ENCODE measurements at places on chromosomes 6 and 20.

GRCh38 chr20:19735446-19735845, 22.6 kb upstream of the RIN2 start:
- DNase-seq = no peak

DNA sequence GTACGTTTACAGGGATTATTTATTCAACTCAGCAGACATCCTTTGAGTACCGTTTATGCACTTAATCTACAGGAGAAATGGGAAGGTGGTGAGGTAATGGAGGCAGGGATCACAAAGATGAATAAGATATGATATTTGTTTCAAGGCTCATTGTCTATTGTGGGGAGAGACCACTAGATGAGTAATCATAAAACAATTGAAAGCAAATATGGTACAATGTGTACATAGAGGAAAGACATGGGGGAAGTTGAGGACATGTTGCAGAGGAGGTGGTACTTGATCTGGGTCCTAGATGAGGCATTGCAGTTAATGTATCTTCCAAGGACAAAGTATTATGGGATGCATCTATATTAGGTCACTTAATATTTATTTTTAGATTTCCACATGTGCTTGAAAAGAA, 13.7 kb upstream of the CDC5L start:
- no peak for DNase-seq

DNA sequence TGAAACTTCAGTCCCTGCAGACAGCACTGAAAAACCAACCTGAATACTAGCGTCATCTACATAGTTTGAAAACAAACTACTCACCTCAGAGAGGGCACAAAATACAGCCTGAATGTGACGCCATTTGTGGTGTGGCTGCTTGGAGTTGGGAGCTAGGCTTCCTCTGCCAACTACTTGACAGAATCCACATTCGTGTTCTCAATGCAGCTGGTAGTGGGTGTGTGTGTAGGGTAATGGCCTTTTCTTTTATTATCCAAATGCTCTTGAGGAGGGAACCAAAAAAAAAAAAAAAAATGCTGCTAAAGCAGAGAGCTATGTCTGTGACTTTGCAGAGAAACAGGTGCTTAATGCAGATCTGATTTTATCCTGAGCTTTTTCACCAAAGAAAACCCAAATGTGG, 207.8 kb downstream of the OTOR start:
- DNase-seq = no peak

DNA sequence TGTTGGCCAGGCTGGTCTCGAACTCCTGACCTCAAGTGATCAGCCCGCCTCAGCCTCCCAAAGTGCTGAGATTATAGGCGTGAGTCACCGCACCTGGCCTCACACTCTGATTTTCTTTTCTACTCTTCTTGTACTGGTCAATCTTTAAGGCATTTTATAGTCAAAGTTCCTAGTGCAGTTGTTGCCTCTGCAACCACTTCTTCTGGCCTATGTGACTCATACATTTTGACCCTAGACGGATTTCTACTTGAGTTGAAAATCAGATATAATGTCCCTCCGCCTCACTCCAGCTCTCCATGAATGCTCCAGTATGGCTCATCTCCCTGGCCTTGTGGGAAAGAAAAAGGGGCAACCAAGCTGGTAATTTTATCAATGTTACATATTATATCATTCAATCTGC, 42.4 kb downstream of the TNFRSF21 start:
- no peak for DNase-seq

DNA sequence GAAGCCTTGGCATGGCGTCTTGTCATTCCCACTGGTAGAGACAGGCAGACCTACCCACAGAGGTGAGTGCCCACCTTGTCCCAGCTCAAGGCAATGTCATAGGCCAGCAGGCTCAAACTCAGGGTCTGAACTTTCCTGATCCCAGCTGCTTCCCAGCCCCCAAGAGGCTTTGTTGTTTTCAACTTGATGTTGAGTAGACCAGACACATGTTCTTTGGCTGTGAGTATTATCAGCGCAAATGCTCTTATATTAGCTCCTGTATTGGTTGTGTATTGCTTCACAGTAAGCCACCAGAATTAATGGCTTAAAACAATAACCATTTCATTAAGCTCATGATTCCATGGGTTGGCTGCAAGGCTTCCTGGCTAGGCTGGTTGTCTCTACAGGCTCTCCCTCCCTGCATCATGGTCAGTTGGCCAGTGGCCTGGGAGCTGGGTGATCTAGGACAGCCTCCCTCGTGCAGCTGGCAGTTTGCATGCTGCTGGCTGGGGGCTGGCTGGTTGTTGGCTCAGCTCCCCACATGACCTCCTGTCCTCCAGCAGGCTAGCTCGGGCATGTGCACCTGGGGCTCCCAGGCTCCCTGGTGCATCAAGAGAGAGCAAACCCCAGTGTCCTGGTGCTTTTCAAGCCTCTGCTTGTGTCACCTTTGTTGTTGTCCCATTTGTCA, 21.6 kb downstream of the TOX2 start:
- DNase-seq = no peak

GRCh38 chr6:73932866-73933265, 236.9 kb downstream of the CD109 start:
- DNase-seq = no peak

- peak; percentile 53 for DNase-seq
Observed at GRCh38 chr6:63598049-63599036, 26.1 kb downstream of the LOC128125822 start.

DNA sequence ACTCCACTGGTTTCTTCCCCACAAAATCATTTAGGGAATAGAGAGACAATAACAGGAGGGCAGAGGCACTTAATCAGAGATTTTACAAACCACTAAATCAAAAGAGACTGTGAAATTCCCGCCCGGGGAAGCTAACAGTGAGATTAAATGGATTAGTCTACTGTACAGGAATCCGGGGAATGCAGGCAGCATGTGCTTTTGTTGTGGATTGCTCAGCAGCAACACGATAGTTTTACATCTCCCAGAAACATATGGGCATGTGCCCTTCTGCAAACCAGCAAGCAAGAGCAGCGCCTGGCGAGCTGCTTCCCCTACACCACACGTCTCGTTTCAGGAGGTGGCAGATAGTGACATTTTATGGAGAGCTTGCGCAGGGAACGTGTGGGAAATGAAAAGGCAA, 382.3 kb downstream of the CD83 start:
- no peak for DNase-seq

DNA sequence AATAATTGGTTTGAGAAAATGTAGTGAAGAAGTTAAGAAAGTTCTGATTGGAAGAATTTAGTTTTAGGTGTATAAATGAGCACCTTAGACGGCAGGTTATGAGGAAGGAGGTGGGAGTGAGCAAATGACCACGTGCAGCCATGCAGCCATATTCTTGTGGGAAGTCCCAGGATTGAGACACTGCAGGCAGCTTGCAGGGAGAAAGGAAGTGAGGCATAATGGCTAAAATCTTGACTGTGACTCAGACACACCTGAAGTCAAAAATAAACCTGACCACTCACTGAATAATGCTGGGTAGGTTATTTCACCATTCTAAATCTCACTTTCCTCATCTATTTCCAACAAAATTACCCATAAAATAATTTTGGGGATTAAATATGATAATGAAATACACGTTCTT, 16.6 kb downstream of the DSE start:
- DNase-seq = no peak

DNA sequence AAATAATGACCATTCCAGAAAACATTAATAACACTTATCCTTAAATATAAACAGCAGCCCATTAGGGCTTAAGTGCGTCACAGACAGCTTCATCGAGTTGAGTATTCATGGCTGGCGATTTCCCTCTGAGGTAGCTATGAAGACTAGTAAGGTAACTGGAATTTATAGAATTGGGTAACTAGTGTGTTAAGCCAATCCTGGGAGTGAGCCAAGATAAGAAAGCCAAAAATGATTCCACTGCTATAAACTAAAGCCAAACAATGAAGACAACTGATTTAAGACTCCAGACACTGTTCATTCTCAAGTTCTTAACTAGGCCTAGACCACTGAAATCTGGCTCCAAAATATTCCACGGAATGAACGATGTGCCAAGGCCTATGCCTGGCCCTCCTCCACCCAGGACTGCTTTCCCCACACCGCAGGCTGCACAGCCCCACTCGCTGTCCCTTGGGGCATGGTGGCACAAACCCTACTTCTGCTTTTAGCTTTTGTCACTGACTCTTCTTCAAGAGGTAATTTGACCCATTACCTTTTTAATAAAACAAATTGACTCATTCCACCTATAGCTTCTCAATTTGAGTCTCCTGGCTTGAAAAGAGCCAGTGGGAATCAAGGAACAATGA, 66.0 kb downstream of the BLOC1S5 start:
- DNase-seq = no peak

GRCh38 chr20:5122873-5123260, 3.1 kb upstream of the PCNA start:
- DNase-seq = no peak

GRCh38 chr6:72212686-72213085, 326.3 kb downstream of the RIMS1 start:
- DNase-seq = no peak

GRCh38 chr6:151475653-151476523, 17.9 kb upstream of the CCDC170 start:
- no peak for DNase-seq

DNA sequence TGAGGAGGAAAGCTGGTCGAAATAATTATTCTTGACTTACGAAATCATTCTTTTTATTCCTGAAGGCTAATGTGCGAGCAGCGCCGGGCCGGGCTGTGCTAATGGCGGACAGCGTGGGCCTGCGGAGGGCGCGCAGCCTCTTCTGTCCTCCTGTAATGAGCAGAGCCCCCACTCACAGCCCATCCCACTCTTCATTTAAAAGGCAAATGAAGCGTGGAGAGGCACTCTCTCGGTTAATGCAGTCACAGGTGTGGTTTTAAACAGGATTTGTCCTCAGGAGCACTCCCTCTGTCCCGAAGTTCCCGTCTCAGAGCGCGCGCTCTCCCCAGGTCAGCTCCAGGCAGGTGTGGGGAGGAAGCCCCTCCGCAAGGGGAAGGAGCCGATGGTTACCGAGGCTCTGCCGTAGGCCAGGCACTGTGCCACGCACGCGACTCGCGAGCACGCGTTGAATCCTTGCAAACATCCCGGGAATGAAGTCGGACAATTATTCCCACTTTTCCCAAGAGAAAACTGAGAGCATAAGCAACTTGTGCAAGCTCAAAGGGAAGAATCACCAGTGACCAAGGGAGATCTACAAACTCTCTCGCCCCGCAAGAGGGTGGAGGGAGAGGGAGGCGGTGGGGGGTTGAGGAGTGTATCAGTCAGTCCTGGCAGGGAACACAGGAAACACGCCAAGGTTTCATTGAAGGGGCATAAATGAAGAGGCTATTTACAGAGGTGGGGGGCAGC, 35.5 kb upstream of the ZFAND3 start:
- no peak for DNase-seq

GRCh38 chr6:142878407-142878806, 66.6 kb downstream of the HIVEP2 start:
- no peak for DNase-seq

DNA sequence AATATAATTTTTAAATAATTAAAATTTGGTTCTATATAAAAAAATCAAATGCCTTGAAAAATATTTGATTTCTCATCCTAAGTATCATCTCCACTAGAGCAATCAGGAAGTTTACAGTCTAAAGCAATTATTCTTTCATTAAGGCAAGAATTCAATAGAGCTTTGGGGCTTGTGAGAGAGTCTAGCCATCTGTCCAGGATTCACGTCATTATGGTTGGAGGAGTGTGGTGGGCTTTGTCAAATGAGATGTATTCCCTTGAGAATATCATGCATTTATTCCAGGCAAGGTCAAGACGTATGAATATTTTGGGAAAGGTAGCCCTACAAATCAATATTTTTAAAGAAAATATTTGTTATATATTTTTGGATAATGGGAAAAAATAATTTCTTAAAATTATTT, 132.4 kb downstream of the ELOVL4 start:
- DNase-seq = no peak

GRCh38 chr20:44963325-44964215, 2.7 kb upstream of the STK4 start:
- DNase-seq = no peak

- no peak for DNase-seq
Observed at GRCh38 chr20:51042064-51042463, 19.2 kb upstream of the KCNG1 start.
